Activated T-cell treated with anti-CD3 and anti-CD28 coated beads, Interleukin-2, amount 50 U/mL, for 72 hours (primary cell): ENCODE measurements at places on chromosomes 2 and 18. TPM values are rescaled to one million over a fixed set of nuclear protein-coding genes. Genes with fewer than 3 reads are reported as not detected.

DNA sequence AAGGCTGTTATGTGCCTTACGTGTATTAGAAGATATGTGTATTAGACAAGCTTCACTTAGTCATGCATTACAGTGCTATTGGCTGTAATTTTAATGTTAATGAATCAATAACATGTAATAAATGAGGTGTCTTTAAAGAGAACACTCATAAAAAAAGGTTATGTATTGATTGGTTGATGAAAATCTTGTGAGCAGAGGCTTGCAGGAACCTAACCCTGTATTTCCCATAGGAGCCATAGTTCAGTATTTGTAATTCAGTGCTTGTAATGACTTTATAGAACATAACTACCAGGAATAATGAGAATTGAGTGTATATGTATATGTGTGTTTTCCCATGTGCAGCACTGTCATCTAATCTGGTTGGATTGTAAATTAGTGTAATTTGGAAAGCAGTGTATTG is 33.2 kb downstream of the TSN start:
- H3K4me1 ChIP-seq = no peaks in the 10 kb centered on the region
- DNase-seq = no peak
- H3K36me3 ChIP-seq = no peaks in the 10 kb centered on the region
- H3K27me3 ChIP-seq = peaks cover 39% of the 10 kb centered on the region
- no peak overlapping the region for H3K4me3 ChIP-seq

DNA sequence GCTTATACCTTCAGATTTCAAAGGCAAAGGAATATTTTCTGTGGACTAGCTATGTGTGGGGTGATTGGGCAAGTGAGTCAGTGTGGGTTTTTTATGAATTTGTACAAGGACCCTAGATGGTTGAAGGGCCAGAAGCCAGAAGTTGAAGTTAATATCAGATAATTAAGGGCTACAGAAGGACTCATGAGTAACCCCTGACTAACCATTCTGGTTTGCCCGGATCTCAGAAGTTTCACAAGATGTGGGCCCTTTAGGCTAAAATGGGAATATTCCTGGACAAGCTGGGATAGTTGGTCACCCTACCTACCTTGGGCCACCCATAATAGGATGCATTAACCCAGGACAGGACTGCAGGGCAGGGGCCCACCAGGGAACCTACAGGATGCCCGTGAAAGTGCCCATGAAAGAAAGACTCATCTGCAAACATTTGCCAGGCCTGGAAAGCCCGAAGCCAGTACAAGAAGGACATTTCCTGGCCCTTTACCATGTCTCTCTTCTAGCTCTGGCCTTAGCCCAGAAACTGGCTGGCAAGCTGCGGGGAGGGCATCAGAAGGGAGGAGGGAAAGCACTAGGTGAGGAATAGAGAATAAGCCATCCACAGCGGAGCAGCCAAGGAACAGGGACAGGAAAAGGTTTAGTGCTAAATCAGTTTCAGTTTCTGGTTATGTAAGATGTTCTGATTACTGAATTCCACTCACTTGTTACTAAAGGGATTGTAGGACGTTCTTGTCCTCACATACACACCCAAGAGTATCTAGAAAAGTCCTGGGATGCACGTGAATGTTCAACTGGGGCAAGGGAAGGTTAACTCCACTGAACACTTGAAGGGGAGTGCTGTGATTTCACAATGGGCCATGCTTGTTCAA is 33.6 kb downstream of the GCG start:
- no peak overlapping the region for H3K4me3 ChIP-seq
- DNase-seq = no peak
- no peaks in the 10 kb centered on the region for H3K4me1 ChIP-seq

DNA sequence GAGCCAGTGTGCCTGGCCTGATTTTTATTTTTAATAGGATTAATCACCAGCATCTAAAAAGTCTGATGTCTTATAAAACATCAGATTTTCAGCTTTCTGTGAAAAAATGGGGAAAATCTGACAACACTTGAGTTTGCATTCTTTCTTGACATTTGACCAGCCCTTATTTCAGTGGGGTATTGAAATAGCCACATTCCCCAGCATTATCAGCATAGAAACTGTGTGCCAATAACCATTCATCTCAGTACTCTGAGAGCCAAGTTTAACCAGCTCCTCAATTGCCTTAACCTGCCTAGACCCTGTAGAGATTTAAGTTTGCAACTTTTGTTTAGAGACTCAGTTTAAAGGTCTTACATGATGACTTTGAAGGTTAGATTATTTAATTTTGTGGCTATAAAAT is 155.0 kb downstream of the CERS6 start:
- H3K4me3 ChIP-seq = no peak overlapping the region
- H3K27ac ChIP-seq = no peak overlapping the region
- H3K36me3 ChIP-seq = peaks cover 18% of the 10 kb centered on the region

DNA sequence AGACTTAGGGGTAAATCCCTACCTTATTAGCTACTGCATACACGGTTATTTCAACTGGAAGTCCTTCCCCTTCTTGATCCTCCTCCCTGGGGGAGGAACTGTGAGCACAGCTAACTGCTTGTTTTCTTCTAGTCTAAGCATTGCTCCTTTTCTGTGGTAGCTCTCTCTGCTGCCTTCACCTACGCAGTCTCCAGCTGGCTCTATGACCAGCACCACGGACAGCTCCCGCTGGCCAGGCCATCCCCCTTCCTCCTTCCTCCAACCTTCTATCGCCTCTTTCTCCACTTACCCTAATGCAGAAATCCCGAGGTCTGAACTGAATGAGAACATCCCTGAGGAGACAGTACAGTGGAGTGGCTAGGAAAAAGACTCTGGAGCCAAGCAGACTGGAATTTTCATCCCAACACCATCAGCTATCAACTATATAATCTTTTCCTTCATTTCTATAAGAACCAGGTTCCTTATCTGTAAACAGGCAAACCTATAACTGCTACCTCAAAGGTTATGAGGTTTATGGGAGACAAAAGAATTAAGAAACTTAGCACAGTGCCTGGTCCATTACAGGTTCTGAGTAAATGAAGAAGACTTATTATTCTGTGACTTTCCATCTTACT is 4.7 kb upstream of the CFAP65 start:
- H3K27ac ChIP-seq = no peak overlapping the region
- H3K36me3 ChIP-seq = no peaks in the 10 kb centered on the region
- H3K27me3 ChIP-seq = peaks cover 72% of the 10 kb centered on the region
- DNase-seq = peak; percentile 25

DNA sequence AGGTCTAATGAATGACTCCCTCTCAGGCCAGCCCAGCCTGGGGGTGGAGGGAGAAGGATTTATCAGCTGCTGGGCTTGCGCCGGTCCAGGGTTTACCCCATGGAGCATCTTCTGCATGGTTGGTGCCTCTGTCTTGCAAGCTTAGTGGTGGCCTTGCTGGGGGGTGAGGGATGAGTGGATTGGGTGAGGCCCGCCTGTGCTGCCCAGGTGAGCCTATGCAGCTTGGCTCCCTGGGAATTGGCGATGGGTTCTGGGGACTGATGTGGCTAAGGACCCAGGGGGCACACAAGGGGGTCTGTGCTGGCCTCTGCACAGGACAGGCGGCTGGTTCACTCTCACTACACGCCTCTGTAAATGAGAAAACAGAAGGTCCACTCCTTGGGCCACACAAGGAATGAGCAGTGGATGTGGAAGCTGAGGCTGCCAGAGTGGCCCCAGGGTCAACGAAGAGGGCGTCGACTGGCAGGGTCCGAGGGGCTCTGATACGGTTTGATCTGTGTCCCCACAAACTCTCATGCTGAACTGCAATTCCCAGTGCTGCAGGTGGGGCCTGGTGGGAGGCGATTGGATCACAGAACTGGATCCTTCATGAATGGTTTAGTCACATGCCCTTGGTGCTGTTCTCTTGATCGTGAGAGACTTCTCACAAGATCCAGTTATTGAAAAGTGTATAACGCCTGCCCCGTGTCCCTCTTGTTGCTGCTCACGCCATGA is 151.6 kb upstream of the HDAC4 start:
- no peak overlapping the region for H3K4me3 ChIP-seq
- no peaks in the 10 kb centered on the region for H3K36me3 ChIP-seq
- peaks cover 27% of the 10 kb centered on the region for H3K27me3 ChIP-seq
- H3K27ac ChIP-seq = no peak overlapping the region
- no peak for DNase-seq

DNA sequence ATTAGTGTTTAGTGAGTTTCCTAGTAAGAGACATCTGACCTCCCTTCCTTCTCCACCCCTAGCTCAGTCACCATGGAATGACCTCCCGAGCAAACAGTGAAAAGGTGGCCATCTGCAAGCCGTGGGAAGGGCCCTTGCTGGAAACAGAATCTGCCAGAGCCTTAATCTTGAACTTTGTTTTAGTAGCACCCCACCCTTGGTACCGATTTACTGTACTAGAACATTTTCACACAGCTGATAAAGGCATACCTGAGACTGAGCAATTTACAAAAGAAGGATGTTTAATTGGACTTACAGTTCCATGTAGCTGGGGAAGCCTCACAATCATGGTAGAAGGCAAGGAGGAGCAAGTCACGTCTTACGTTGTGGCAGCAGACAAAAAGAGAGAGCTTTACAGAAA is 655.8 kb downstream of the TSN start:
- no peak for DNase-seq
- no peak overlapping the region for H3K4me3 ChIP-seq
- H3K27me3 ChIP-seq = no peaks in the 10 kb centered on the region
- no peaks in the 10 kb centered on the region for H3K4me1 ChIP-seq

DNA sequence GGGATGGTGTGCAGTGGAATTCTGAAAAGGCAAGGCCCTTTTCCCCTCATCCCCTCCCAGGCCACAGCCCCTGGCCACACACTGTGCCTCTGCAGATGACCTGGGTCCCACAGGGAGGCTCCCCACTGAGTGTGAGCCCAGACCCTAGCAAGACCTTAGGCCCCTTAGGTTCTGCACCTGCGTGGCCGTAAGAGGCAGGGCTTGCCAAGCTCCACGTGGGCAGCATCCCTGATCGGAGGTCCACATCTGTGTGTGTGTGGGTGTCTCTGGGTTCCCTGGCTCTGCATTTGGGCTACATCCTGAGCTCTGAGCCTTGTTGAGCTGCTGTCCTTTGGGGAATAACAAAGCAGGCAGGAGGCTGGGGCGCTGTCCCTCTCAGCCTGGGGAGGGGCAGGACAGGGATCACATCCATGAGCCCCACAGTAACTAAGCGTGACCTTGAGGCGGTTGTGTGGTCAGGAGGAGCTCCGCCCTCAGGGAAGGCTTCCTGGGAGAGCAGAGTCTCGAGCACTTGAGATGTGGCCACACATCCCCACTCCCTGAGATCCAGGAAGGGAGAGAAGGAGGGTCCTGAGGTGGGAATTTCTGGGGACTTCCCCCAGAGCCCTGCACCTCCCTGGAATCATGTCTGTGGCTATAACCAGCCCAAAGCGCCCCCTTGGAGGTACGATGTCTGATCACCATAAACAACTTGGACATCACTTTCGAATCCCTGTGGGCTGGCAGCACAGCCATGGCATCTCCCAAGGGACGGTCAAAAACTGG is 84.8 kb downstream of the STPG4 start:
- H3K4me1 ChIP-seq = peaks cover 30% of the 10 kb centered on the region
- no peak overlapping the region for H3K4me3 ChIP-seq
- no peaks in the 10 kb centered on the region for H3K27me3 ChIP-seq

- DNase-seq = no peak
- no peak overlapping the region for H3K4me3 ChIP-seq
- peaks cover 6% of the 10 kb centered on the region for H3K27me3 ChIP-seq
- H3K27ac ChIP-seq = no peak overlapping the region
- no peaks in the 10 kb centered on the region for H3K4me1 ChIP-seq
- no peaks in the 10 kb centered on the region for H3K36me3 ChIP-seq
Observed at GRCh38 chr2:21096458-21096857, 27.3 kb upstream of the TDRD15 start.

DNA sequence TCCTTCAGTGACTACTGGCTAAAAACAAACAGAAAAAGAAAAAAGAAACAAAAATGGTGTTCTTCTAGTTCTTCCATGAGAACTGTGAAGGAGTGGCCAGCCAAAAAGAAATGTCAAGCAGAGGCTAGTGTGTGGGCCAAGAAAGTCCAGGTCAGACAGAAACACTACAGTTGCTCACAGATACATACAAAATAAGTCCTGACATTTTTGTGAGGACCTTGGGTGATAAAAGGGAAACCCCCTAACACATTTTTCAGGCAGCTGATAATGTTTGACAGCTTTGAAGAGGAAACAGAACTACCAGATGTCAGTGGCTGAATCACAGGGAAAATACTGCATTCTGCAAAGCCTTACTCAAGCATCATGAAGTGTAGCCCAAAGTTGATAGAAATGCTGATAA is 28.1 kb downstream of the ARHGAP25 start:
- H3K36me3 ChIP-seq = peaks cover 9% of the 10 kb centered on the region
- H3K4me1 ChIP-seq = peaks cover 100% of the 10 kb centered on the region
- H3K27me3 ChIP-seq = no peaks in the 10 kb centered on the region
- peak overlapping the region; percentile 51 for H3K4me3 ChIP-seq
- peak overlapping the region; percentile 82 for H3K27ac ChIP-seq

DNA sequence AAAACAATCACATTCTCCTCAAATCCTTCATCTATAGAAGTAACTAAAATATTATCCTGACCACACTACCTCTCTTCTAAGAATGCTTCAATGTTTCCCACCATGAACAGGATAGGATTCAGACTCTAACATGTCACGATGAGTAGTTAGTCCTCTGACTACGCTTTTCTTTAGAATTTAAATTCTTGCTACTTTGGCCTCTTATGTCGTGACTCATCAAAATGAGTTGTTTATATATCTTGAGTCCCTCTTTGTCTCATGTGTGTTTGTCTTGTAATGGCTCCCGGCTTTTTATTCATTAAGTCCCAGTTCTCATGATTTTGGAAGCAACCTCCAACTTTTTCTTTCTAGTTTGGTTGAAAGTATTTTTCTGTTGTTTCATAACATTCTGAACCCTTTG is 1289.2 kb downstream of the DSC3 start:
- no peak overlapping the region for H3K4me3 ChIP-seq
- no peak overlapping the region for H3K27ac ChIP-seq
- peaks cover 2% of the 10 kb centered on the region for H3K36me3 ChIP-seq
- DNase-seq = no peak
- no peaks in the 10 kb centered on the region for H3K27me3 ChIP-seq

GRCh38 chr2:24454294-24454693 is 36.8 kb upstream of the NCOA1 start:
- H3K27me3 ChIP-seq = no peaks in the 10 kb centered on the region
- H3K27ac ChIP-seq = no peak overlapping the region
- peaks cover 11% of the 10 kb centered on the region for H3K4me1 ChIP-seq

GRCh38 chr2:54572636-54573536 is 116.8 kb downstream of the SPTBN1 start:
- peak overlapping the region; percentile 91 for H3K4me3 ChIP-seq
- peaks cover 99% of the 10 kb centered on the region for H3K4me1 ChIP-seq
- no peaks in the 10 kb centered on the region for H3K27me3 ChIP-seq
- H3K36me3 ChIP-seq = peaks cover 13% of the 10 kb centered on the region
- peak overlapping the region; percentile 97 for H3K27ac ChIP-seq
- peak; percentile 80 for DNase-seq

DNA sequence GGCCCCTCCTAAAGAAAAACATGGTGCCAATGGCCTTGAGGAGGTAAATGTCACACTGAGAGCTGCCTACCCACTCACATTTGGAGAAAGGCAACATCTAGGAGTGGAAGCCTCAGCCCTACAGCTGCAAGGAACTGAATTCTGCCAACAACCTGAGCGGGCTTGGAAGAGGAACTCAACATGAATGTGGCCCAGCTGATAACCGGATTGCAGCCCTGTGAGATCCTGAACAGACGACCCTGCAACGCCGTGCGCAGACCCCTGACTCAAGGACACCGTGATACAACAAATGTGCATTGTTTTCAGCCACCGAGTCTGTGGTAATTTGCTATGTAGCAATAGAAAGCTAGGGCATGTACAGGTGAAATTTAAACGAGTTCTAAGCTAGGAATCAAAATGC is 99.4 kb downstream of the MYOM1 start:
- no peak overlapping the region for H3K4me3 ChIP-seq
- no peaks in the 10 kb centered on the region for H3K27me3 ChIP-seq
- no peak overlapping the region for H3K27ac ChIP-seq
- no peaks in the 10 kb centered on the region for H3K36me3 ChIP-seq
- DNase-seq = no peak
- no peaks in the 10 kb centered on the region for H3K4me1 ChIP-seq

TTN gene
- total RNA-seq = 6.6 TPM

GRP gene
- total RNA-seq = not detected

RNF125 gene
- 43.3 TPM for total RNA-seq

TNP1 gene
- total RNA-seq = not detected

IHH gene
- 0.12 TPM for total RNA-seq
